ENCODE measurements at places on chromosomes 4 and X. TPM values are rescaled to one million over a fixed set of nuclear protein-coding genes. Genes with fewer than 3 reads are reported as not detected.

Gene GAGE12H
- not detected for total RNA-seq

Gene TBX22
- total RNA-seq, result not detected

Gene USP27X
- total RNA-seq, result 2.1 TPM

Gene TBC1D1
- 94.8 TPM for total RNA-seq

Gene SERPINA7
- total RNA-seq, result not detected

Gene CACNA1F
- total RNA-seq, result not detected

Gene GAGE12E
- not detected for total RNA-seq

Gene RTL3
- total RNA-seq, result 0.29 TPM

Gene UCP1
- not detected for total RNA-seq

Gene TLR2
- total RNA-seq, result 1.3 TPM

Gene HSFX3
- not detected for total RNA-seq

Gene FAM53A
- total RNA-seq, result 11.1 TPM

Gene XG
- 0.06 TPM for total RNA-seq

Gene CXXC4
- total RNA-seq, result not detected

Gene NUDT10
- 1.2 TPM for total RNA-seq

Gene TBC1D8B
- 5.1 TPM for total RNA-seq

Gene TEX11
- total RNA-seq, result not detected

Gene CT55
- not detected for total RNA-seq

Gene DGAT2L6
- total RNA-seq, result not detected

Gene PAGE5
- total RNA-seq, result not detected

Gene GDI1
- 218 TPM for total RNA-seq

Gene ADAM29
- not detected for total RNA-seq

Gene UGT2A1
- total RNA-seq, result not detected

Gene RAB9B
- 0.13 TPM for total RNA-seq

Gene CPE
- total RNA-seq, result 2.3 TPM

Gene SGMS2
- total RNA-seq, result 80.2 TPM

Gene PDCL2
- not detected for total RNA-seq

Gene TMEM144
- 7.9 TPM for total RNA-seq

Gene LNX1
- 15.0 TPM for total RNA-seq
